ENCODE measurements at places on chromosomes 6 and 20.

DNA sequence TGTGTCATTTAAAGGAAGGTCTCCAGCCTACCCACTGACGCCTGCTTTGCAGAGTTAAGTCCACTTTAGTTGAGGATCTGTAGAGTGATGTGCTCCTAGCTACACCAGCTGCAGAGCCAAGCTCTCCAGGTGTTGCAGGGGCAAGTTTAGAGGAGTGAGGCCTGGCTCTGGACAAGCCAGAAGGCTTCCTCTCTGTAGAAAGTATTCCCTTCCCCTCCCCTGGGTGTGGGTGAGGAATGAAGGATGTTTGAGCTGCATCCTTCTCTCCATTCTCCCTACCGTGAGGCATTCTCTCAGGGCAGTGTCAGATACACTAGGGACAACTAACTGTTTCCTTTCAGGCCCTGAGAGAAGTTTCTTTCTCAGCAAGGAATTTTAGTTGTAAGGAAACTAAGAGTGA lies 66.5 kb downstream of the ELOVL5 start:
- no peak for DNase-seq

- DNase-seq = no peak
Observed at GRCh38 chr6:35093118-35093445, 48.1 kb downstream of the TCP11 start.

DNA sequence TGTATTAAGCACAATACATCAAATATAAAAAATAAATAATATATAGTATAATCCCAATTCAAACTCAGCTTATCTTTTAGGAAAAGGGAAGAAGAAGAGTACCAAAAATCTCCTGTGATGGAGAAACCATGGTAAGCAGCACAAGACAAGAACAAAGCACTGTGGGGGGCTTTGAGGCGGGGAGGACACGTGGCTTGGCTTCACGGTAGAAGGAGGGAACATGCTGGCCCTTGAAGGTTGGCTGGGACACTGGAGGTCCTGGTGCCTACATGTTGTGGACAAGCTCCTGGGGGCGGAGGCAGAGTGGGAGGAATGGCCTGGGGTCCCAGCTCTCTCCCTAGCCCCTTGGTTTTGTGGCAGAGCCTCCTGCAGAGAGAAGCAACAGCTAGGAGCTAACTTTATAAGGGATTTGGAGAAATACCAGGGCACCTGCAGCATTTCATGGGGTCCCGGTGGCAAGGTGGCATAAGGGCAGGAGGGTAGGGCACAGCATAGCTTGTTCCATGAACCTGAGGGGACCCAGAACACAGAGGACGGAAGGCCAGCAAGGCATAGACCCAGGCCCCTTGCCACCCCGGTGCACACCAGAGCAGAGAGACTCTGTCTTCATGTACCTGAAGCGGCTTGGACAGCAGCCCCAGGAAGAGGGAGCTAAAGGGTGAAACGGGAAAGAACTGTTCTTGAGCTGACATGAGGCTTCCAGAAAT lies 72.0 kb downstream of the LY86 start:
- no peak for DNase-seq

DNA sequence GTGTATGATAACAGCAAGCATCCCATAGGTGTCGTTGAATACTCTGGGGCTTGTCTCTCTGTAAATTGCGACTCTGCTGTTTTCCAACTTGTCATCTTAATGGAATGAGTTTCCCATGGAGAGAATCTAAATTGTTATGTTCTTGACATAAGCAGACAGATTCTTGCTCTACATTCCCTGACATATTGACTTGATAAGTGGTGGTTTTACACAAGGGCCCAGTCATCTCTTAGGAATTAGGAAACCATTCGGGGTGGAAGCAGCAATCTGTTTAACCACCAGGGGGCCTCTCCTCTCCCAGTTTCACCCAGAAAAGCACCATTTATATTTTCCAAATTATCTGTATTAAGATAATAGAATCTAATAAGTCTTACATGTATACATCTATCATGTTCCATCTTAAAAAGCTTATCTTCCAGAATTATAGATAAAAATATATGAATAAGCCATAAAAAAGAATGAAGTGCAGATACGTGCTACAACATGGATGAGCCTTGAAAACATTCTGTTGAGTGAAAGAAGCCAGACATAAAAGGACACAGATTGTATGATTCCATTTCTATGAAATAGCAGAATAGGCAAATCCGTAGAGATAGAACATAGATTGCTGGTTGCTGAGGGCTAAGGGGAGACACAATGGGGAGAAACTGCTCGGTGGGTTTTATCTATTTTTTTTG lies 23.1 kb upstream of the MROH8 start:
- no peak for DNase-seq

- no peak for DNase-seq
Observed at GRCh38 chr6:158762787-158763433, 56.3 kb downstream of the EZR start.

- DNase-seq = no peak
Observed at GRCh38 chr6:35120746-35121145, 20.4 kb downstream of the TCP11 start.

DNA sequence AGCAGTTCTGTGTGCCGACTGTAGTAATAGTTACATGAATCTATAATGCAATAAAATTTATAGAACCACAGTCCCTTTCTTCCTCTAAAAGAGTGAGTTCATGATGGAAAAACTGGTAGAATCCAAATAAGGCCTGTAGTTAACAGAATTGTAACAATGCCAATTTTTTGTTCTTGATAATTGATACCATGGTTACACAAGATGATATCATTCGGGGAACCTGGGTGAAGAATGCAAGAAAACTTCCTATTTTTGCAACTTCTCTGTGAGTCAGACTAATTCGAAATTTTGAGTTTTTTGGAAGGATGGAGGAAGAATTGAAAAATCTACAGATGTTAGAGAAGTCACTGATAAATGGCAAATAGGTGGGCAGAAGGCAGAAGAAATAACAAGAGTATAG lies 381.8 kb downstream of the CDKAL1 start:
- no peak for DNase-seq

- DNase-seq = no peak
Observed at GRCh38 chr6:168231393-168231957, 88.1 kb downstream of the DACT2 start.

GRCh38 chr20:6599876-6600735 lies 167.4 kb upstream of the BMP2 start:
- no peak for DNase-seq

DNA sequence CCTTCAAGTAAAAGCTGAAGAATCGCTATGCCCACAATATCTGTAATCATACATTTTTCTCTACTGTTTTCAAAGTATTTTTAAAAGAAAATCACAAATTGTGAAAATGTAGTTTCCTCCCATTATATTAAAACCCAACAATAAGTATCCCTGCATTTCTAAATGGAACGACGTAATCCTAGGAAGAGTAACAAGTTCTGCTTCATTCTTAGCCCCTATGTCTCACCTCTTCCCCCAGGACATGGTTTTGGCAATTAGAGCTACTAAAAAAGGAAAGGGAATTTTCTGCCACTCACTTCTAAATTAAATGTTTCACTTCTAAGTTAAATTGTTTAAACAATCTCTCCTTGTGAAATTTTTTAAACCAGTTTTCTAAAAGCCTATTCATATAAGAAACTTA lies 47.4 kb downstream of the TBPL1 start:
- no peak for DNase-seq

DNA sequence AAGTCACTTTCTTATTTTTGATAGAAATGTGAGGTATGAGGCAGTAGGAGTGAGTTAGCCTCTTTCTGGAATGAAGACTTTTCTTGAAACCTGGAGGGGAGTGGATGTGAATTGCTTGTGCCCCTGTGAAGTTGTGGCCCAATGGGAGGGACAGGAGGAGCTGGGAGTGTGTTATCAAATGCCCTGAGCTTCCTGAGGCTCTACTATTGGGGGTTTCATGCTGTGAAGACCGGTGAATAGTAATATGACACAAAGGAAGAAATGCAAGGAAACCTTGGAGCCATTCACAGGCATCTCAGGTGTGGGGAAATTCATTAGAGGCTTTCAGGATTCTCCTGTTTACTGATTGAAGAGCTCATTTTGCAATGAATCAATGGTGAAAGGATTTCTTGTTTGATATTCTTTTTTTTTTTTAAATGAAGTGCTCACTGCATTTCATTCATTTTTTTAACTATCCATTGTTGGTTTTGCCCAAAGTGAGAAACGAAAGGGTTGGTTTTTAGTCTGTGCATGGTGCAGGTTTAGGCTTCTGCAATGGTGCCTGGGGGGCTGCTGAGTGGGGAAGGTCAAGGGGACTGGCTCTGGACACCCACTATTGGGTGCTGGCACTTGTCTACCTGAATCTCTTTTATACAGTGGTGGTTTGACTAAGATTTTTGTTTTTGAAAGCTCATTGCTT lies 8.2 kb downstream of the RNF144B start:
- DNase-seq = no peak

DNA sequence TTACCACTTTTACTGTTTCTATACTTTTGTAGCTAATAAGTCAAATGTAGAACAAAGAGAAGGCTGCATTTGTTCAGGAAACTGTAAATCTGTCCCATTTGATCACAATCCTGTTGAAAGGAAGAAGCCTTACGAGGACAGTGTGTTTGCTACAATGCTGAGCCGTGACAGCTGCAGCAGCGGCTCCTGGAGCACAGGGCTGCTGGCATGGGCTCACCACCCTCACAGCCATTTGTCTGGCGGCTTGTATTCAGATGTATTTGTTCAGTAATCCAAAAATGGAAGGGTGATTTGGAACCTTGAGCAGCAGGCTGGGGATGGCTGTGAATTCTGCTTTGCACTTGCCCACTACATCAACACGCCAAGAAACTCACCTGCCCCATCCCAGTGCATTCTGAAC lies 5.7 kb downstream of the TUBB2A start:
- no peak for DNase-seq

DNA sequence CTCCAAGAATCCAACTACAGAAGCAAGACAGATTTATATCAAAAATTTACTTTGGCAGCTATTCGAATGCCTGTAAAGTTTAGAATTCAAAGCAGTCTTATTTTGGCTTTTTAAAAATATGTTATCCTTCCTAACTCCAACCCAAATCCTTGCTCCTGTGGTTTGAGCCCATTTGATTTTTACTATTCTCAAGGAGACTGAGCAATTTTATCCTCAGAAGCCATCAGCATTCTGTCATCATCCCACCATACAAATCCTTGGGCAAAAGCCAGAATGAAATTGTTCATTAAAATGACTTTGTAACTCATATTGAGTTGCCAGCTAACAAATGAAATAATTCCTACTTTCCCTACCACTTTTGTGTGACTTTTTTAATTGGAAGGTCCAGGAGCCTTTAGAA lies 392.8 kb downstream of the ADGRB3 start:
- DNase-seq = no peak

GRCh38 chr6:142927904-142928303 lies 17.1 kb downstream of the HIVEP2 start:
- no peak for DNase-seq

GRCh38 chr6:28167068-28167467 lies 25.4 kb downstream of the ZKSCAN8 start:
- no peak for DNase-seq

GRCh38 chr20:10113746-10114145 lies 79.0 kb downstream of the ANKEF1 start:
- DNase-seq = no peak

DNA sequence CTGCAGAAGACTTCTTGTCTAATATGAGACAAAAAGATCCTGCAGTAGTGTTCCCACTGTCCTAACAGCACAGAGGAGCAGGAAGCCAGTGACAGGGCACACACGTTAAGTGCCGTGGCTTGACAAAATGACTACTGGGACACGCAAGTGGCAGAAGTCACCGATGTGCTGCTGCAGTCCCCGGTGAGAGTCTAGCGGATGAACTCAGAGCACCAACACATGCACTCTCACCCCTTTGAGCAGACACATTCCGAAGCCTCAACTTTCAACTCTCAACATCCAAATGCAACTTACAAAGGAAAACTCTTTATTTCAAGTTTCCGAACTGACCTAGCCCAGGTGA lies 898 bp downstream of the LAMA4 start:
- DNase-seq = no peak

GRCh38 chr6:135451617-135452190 lies 45.8 kb downstream of the AHI1 start:
- DNase-seq = no peak

DNA sequence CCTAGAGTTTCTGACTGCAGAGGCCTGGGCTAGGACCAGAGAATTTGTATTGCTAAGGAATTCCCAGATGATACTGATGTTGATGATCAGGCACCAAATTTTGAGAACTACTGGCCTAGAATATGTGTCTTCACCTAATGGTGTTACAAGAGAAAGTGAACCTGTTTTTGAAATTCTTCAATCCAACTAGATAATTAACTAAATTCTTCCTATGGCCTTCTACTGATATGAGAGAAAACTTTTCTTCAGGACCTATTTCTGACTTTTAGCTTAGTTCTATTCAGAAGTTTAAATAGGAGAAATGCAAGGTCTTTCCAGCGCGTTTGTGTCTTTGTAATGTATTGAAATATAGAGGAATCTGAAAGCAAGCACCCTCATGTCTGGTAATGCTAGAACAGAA lies 7.3 kb downstream of the NKAIN2 start:
- DNase-seq = no peak

DNA sequence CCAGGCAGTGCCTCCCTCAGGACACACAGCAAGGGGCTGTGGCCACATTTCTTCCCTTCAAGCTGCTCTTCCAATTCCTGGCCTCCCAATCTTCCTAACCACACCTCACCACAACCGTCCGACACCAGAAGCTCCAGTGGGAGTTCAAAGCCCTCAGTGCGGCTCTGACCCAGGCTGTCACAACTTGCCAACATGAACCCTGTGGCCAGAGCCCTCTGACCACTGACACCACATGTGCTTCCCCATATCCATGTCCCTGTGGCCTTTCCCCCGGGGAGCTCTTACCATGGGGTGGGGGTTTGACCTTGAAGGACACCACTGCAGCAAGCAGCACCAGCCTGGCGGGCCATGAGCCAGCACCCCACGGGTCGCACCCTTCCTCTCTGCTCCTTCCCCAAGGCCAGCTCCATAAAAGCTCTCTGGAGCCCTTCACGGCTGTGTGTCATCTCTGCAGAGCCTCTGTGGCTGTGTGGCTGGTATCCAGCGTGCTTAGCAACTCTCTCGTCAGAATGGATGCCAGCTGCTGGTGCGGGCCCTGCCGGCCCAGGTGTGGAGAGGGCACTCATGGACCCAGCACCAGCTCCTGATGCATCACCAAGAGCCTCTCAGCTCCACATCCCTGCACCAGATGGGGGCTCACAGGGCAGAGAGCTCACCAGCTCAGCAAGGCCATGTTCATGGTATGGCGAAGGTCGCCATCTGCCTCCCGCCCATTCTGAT lies 106.1 kb downstream of the PSMB1 start:
- no peak for DNase-seq

GRCh38 chr6:15363523-15364400 lies 117.9 kb downstream of the JARID2 start:
- no peak for DNase-seq

DNA sequence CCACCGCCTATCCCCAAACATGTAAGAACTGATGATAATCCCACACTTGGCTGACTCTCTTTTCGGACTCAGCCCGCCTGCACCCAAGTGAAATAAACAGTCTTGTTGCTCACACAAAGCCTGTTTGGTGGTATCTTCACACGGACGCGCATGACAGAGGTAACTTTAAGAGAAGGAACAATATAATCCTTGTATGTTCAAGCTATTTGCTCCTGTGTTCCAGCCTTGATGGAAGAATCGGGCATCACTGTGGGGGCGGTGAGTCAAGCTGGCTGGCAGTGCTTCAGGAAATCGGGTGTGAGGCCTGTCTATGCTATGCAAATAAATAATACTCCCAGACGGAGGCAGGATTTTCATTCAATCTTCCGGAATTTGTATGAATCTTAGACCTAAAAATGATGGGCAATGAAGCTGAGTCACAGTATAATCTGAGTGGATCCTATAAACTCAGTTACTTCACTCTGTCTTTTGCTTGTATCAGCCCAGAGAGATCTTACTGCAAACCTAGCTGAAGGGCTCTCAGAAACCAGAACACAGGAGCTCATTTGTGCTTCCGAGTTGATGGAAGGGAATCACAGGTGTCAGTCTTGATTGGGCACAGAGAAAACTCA lies 45.2 kb upstream of the NT5E start:
- DNase-seq = no peak
